ENCODE measurements at places on chromosomes 6 and 20.

- DNase-seq: no peak
Observed at GRCh38 chr20:22260506-22260905, 323.9 kb downstream of the FOXA2 start.

GRCh38 chr20:62819494-62820174 lies 2.8 kb downstream of the COL9A3 start:
- DNase-seq: no peak

GRCh38 chr6:36933102-36933501 lies 21.4 kb upstream of the PI16 start:
- DNase-seq: no peak

DNA sequence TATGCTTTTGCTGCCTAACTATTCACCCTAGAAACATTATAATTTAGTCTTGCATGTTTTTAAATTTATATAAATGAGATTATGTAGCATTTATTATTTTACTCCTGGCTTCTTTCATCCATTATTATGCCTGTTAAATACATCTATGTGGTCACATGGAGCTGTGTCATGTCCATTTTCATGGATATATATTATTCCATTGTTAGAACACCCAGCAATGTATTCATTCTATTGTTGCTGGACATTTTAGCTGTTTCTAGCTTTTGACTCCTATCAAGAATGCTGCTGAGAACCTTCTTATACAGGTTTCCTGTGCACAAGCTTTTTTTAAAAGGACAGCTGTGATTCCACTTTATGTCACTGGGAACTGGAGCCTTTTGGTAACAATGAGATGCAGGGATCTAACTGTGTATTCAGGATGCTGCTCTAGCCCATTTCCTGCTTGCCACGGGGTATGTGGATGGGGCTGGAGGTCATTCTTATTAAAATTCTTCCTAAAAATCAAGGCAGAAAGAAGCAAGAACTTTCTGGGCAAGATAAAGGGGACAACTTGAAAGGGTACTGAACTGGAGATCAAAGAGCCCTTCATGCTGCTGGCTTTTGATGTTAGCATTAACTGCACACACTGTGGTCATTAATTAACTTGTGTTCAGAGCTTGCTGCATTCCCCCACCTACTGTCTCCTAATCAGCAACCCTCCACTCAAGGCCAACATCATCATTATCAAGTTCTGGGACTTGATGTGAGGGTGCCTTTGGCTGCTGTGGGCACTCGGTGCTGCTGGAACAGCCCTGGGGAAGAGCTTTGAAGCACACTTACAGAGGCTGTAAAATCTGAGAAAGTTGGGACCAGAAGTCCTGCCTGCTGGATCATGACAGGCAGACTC lies 96.6 kb upstream of the AKIRIN2 start:
- no peak for DNase-seq

DNA sequence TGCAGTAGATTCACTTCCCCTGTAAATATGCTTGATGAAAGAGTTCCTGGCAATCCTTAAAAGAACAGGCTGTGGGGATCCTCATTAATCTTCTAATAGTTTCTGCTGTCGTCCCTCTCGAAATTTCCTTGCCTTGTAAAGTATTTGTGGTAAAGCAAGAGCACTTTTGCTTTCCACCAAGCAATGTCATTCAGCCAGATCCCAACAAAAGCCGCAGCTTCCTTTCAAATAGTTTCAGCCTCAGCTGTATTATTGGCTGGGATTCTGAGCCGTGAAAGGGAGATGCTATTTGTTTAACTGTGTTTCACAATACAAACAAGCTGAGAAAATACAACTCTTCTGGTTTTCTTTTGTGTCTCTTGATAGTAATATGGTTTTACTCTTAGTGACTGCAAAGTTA lies 48.9 kb upstream of the EPHA7 start:
- DNase-seq: no peak

DNA sequence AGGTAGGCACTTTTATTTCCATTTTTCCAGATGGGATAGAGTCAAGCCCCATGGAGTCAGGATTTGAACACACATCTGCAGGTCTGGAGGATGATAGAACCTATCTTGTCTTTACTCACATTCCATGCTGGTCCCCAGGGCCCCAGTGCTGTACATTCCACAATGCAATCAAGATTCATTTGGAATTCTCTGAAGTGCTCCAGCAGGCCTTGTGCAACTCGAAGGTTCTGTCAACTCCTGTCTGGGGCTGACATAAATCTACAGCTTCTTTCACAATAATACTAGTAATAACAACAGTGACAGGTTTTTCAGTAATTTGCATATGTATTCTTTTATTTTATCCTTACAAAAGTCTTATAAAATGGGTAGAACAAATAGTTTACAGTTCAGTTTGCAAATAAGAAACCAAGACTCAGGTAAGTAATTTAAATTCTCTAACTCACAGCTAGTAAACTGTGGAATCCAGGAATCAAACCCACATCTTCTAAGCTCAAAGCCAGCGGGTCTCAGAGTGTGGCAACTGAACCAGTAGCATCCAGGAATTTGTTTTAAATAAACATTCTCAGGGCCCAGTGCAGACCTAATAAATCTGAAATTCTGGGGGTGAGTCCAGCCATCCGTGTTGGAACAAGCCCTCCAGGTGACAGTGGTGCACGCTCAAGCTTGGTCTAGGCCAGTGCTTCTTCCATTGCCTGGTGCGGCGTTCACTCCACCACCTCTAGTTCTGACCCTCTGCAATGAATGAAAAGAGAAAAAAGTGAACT lies 137.0 kb upstream of the TNFAIP3 start:
- no peak for DNase-seq

GRCh38 chr6:30542404-30542725 lies 13.9 kb downstream of the GNL1 start:
- DNase-seq: no peak

GRCh38 chr6:83019741-83020140 lies 45.9 kb downstream of the UBE3D start:
- DNase-seq: no peak

DNA sequence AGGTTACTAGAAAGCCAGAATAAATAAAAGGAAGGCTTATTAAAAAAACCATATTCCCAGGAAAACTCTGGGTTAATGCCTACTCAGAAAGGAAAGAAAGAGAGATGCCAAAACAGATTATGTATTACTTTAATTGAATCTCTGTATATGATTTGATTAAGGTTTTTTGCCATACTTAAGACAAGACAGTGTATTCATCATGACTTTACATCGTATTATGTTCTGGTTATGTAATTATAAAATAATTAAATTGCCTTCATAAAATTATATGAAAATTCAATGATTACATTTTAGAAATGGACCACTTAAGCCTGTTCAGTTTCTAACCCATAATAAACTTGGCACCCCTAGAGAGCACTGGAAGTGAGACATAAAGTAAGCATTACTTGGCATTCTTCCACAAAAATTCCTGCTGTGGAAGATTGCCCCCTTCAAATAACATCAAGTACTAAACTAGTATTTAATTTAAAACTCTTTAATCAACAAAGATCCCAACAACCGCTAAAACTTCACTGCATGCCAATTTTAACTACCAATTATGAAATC lies 20.8 kb upstream of the IBTK start:
- DNase-seq: no peak

DNA sequence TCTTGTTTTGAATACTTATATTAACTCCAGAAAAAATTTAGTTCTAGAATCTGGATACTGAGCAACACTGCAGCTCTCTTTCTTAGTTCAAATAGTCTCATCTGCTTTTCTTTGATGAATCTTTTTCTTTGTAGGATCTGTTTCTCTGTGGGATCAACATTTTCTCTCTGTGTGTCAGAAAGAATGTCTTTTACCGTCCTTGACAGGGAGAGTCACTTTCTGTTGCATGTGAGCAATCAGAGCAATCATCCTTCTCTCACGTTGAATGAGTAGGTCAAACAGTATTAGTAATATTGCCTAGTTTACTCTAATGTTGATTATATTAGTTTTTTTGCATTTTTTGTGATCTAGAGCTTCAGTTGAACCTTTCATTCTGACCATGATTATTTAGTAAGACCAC lies 130.9 kb downstream of the TRMT11 start:
- no peak for DNase-seq

- no peak for DNase-seq
Observed at GRCh38 chr20:64156136-64156885, 7.9 kb upstream of the MYT1 start.

GRCh38 chr6:7041511-7042026 lies 66.2 kb upstream of the RREB1 start:
- no peak for DNase-seq

DNA sequence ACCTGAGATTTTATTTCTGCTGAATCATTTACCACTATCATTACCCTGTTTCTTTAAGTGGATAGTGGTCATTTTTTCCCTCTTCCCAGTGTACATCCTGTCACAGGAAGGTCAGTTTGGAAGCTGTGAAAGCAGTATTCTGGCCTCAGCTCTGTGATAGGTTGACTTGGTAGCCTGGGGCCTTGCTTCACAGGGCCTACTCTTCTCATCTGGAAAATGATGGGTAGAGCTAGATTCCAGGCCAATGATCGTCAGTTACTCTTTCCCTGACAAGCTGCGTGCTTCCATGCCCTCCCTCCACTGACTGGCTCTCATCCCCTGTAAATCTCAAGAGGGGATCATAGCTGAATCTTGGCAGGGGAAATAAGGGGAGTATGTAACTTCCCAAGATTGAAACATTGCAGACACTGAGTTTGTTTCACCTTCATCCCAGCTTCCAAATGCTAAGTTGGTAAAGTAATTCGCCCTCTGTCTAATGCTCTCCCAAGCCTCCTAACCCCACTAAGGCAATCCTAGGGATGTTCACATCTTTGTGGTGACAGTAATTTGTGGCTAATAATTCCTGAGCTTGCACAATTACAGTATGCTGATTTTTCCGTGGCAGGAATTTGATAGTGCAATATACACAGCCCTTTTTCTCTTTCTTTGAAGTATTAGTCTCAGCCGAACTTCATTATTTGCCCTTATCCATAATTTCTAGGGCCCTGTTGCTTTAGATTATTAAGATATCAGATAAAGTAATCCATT lies 51.2 kb downstream of the VAPB start:
- no peak for DNase-seq

DNA sequence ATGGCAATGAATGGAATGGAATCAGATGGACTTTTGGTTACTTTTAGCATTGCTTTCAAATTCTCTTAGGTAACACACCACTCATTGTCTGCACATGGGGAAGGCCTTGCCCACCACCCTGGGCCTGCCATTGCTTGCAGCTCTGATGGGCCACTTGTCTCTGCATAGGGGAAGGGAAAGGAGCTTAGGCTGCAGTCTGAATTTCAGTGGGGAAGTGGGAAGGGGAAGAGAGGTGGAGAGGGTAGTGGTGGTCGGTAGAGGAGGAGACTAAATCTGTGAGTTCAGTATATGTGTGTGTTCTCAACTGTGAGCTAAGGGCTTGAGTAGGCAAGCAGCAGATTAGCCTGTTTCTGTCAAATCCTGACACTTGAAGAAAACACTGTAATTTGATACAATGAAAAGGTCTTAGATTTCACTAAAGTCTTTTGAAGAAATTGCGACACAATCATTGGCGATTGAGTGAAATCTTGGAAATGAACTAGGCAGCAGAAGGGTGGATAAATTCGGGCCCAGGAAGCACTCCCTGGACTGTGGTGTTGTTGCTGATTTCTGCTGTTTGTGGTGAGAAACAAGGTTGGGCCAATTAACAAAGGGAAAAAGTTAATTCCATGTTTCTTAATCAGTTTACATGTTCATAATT lies 80.6 kb downstream of the OTOR start:
- no peak for DNase-seq

- DNase-seq: no peak
Observed at GRCh38 chr20:37711994-37712964, 18.4 kb downstream of the CTNNBL1 start.

DNA sequence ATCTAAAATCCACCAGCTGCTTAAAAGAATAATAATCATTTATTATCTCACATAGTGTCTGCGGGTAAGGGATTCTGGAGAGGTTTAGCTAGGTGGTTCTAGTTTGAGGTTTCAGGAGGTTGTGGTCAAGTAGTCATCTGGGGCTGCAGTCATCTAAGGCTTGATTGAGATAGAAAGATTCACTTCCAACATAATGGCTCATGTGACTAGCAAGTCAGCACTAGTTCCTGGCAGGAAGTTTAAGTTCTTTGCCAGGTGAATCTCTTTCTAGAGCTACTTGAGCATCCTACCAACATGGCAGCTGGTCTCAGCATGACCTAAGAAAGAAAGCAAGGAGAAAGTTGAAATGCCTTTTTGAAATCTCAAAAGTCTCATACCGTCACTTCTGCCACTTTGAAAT lies 128.8 kb downstream of the EDN1 start:
- DNase-seq: no peak

DNA sequence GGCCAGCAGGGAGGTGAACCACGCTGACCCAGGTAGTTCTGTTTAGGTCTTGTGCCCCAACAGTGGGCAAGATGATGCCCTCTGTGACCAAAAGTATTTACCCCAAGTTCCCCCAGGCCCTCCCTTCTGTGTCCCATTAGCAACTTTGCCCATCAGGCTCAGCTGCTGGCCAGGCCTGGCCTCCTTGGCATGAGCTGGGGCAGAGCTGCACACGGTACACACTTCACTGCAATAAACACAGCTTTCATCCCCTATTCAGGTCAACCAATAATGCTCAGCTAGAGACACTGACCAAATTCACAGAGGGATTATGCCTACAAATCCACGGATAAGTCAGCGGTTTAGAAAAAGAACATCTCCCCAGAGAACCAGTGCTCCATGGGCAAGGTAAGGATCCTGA lies 103.7 kb downstream of the SLC23A2 start:
- no peak for DNase-seq

DNA sequence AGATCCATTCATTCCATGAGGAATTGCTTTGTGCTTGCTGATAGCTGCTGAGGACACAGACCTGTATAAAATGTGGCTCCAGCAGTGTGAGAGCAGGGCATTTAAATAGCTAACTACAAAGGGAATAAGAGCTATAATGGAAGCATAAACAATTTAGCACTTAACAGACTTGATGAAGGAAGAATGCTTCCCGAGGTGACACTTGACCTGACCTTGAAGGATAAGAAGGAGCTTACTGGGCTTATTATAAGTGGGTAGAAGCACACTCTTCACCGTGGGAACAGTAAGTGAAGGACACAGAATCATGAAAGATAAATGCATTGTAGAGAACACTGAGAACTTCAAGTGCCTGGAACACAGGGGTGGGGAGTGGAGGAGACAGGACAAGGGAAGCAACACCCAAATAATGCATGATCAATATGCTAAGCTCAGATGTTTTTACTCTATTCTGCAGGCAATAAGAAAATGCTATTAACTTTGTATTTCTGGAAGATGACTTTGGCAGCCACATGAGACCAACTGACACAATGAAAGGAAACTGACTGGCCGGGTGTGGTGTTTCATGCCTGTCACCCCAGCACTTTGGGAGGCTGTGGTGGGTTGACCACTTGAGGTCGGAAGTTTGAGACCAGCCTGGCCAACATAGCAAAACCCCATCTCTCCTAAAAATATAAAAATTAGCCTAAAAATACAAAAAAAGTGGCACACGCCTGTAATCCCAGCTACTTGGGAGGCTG lies 84.2 kb downstream of the EPB41L2 start:
- DNase-seq: no peak

- DNase-seq: no peak
Observed at GRCh38 chr6:85795945-85796344, 153.3 kb upstream of the SYNCRIP start.

GRCh38 chr20:17882065-17882833 lies 86.3 kb downstream of the SNX5 start:
- DNase-seq: no peak

Data from spleen (tissue), 13 donors.